ENCODE measurements at places on chromosomes 16 and 17.

- DNase-seq: no peak
Observed at GRCh38 chr16:4870138-4870671, 22.9 kb downstream of the UBN1 start.

GRCh38 chr16:4936991-4937781 lies at the start of gene PPL:
TSS of gene PPL (minus strand) at chr16:4937148. CDS start at chr16:4937045, 103 bp downstream.
- DNase-seq: no peak

DNA sequence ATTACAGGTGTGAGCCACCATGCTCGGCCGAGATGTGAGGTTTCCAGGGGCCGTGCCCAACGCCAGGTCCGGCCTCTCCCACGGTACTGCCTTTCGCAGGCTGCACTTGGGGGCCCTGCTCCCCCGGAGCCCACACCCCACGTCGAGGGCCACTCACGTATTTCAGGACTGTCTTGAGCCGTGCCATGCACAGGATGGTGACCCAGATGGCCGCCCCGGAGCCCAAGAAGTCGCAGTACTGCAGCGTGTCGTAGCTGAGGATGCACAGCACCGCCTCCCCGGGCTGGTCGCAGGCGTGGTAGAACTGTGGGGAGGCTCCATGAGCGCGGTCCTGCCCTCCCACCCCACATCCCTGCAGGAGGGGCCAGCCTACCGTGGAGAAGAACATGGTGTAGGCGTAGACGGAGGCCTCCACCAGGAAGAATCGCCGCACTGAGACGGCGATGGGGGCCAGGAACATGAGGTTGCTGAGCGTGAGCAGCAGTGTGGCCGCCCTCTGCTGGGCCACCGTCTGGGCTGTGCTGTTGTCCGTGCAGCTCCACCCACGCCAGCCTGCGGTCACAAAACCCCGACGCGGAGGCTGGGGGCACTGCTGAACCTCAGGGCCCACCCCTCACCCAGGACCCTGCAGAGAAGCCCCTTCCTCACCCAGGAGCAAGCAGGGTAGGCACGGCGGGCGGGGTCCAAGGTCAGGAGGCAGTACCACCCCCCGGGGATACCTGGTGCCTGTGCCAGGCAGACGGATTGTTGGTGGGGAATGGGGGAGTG lies 3.7 kb upstream of the MRPL28 start:
- DNase-seq: no peak

DNA sequence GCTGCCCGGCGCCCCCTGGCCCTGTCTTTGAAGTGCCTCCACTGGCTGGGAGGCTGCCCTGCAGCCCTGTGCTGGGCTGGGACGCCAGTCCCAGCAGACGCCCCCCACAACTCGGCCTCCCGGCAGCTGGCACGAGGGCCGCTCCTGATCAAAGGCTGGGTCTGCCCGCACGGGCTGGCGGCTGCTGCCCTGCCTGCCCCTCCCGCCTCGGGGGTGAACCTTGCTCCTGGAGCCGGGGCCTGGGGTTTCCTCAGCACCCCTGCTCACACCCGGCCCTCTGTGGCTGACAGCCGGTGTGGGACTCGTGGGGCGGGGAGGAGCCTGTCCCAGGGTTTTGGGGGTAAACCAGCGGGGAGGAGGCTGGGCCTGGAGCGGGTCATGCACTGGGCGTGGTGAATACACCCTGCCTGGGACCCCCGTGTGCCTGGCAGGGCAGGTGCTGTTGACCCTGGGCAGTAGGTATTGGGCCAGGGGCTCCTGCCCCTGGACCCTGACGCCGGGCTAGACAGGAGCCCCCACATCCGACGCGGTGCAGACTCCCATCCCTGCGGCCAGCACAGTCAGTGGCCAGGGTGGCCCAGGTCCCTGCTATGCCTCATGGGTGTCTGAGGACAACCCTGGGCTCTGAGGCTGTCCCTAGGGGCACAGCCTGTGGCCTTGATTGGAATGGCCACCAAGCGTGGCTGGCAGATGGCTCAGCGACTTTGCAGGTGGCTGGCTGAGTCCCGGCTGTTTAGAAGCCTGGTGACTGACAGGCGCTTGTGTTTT lies 21.7 kb downstream of the CENPX start:
- DNase-seq: no peak

DNA sequence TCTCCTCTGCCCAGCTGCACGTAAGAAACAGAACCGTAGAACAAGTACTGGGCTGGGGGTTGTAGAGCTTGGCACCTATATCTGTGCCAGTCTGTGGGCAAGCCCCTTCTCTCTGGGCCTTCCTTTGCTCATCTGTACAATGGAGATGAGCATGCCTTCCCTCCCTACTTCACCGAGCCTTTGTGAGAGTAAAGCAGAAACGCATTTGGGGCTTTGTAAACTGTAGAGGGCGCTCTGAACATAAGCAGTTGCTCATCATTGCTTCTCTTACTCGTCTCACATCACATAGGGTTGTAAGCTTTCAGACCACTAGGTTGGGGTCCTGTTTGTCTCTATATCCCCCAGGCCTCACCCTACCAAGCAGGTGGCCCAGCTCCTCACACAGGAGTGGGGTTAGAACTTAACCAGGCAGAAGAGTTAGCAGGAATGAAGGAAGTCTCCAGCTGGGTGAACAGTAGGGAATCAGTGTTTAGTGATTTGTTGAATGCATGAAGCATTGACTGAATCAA lies 15.1 kb downstream of the SAMD14 start:
- DNase-seq: peak; percentile 60

GRCh38 chr17:13428611-13429042 lies 173.1 kb downstream of the HS3ST3A1 start:
- no peak for DNase-seq

DNA sequence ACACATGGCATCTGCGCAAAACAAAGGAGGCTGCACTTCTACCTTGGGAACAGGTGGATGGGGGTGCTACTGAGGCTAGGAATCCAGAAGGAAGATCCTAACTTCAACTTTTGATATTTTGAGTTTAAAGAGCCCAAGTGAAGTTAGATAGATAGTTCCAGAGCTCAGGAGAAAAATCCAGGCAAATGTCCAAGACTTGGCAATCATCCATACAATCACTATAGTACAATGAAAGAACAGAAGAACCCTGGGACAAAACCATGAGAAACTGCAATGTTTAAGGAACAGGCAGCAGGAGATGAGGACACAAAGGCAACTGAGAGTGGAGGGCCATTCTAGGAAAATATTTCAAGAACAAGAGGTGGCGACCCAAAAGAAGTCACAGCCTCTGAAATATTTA lies 12.4 kb downstream of the CDYL2 start:
- DNase-seq: no peak

DNA sequence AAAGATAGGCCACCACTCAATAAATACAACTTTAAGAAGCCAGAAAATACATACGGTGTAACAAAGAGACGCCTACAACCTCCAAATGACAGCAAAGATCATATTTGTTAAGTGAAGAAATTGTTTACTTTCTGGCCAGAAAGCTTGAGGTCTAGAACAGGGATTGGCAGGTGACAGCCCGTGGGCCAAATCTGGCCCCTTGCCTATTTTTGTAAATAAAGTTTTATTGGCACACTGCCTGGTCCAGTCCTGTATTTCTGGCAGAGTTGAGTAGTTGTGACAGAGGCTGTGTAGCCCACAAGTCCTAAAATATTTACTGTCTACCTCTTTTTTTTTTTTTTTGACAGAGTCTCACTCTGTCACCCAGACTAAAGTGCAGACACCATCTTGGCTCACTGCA lies 3.4 kb upstream of the CLEC19A start:
- DNase-seq: no peak

DNA sequence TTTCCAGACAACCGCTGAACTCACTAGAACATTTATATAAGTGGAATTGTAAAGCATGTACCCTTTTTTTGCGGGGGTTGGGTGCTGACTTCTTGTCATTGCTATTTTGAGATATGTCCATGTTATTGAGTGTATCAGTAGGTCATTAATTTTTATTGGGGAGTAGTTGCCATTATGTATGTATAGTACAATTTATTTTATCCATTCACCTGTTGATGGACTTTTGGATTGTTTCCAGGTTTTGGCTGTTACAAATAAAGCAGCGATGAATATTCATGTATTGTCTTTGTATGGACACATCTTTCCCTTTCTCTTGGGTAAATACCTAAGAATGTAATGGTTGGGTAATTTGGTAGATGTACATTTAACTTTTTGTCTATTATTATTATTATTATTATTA lies 12.7 kb downstream of the NFATC3 start:
- DNase-seq: no peak

DNA sequence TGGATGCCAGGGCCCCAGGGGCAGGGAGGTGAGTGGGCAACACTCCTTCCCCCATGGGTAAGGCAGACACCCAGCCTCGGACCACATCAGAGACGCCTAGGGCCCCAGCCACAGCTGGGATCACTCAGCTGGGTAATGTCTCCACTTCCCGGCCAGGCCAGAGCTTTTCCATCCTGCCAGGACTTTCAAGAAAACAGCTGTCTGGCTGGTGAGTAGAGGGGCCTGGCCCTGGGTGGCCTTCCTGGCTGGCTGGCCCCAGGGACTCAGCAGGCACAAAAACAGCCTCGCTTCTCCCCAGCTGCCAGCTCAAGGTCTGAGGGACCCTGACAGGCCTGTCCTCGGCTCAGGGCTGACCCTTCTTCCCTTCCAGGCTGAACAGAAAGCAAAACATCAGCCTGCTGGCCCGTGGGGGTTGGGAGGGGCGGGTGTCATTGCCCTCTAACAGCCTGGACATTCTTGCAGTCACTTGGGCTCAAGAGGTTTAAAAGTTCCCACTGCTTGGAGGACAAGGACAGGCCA lies 45.3 kb upstream of the JPH3 start:
- no peak for DNase-seq

DNA sequence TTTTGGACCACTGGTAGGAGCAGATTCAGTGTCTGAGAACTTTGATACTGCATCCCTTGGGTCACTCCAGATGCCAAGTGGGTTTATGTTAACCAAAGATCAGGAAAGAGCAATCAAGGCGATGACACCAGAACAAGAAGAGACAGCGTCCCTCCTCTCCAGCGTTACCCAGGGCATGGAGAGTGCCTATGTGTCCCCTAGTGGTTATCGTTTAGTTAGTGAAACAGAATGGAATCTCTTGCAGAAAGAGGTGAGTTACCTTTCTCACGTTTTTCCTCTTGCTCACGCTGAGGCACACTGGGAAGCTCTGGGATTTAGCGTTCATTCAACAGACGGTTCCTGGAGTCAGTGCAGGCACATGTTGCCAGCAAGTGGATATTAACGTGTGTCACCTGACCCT lies 58.0 kb downstream of the NUP88 start:
- DNase-seq: no peak

- no peak for DNase-seq
Observed at GRCh38 chr16:86078121-86078600, 179.2 kb downstream of the IRF8 start.

DNA sequence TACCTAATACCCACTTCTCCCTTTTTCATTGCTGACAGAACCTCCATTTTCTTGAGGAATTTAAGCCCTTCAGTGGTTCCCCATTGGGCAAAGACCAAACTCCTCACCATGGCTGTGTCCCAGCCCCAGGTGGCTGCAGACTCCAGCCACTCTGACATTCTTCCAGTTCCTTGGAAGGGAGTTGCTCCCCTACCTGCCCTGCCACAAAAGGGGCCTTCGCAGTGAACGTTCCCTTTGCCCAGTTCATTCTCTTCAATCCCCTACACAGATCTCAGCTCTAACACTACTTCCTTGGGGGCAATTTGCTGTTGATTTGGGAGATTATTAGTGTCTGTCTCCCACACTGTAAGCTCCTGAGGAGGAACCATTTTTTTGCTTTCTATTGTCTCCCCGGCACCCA lies 3.2 kb upstream of the AKTIP start:
- no peak for DNase-seq

- no peak for DNase-seq
Observed at GRCh38 chr16:67246756-67247191, 507 bp downstream of the FHOD1 start.

- no peak for DNase-seq
Observed at GRCh38 chr16:54488729-54489128, 202.1 kb upstream of the IRX3 start.

DNA sequence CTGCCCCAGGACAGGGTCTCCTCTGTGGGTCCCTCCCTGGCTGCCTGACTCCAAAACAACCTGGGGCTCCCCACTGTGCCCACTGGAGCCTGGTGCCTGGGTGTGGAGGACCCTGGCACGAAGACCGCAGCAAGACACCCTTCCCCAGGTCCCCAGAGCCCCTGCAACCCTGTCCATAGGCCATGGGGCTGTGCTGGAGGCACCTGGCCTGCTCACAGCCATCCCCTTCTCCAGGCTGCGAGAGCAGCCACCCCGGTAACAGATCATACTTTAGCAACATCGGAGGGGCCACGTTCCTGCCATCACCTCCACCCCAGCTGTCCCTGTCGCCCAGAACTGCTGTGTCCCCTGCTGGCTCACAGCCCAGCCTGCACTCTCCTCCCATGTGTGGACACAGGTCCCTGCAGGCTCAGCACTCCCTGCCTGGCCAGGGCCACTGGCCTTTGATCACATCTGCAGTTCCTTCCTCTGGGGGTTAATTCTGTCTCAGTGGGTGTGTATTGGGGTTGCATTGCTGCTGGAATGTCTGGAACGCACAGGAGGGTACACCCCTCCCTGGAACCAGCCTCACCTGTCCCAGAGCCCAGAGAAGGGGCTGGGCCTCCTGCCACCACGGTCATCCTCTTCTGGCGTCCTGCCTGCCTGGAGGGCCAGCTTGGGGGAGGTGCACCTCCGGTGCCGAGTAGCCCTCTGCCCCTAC lies 12.2 kb downstream of the PPL start:
- no peak for DNase-seq

DNA sequence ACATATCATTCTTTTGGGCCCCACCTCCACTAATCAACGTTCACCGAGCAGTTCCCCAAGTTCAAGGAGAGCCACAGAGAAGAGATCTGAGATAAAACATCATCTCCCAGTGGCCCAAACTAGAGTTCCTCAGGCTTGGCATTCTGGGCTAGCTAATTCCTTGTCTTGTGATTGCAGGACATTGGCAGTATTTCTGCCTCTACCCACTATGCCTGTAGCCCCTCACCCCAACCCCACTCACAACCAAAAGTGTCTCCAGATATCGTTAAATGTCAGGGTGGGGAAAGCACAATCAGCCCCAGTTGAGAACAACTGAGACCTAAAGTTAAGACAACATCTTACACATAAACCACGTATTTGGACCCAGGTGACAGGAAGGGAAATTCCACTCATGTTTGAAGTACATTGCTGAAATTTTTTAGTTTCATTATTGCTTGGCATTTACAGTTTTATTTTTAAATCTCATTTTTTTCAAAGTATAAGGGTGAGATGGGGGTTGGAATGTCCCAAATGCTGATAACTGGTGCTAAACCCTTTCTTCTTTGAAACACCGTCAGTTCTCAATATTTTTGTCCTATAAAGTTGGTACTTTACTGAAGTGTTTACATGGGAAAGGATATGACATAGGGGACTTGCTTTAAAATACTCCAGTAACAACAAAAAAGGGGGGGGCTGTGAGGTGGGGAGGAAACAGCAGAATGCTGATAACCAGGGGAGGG lies 13.6 kb downstream of the ZC3H7A start:
- DNase-seq: peak; percentile 66

DNA sequence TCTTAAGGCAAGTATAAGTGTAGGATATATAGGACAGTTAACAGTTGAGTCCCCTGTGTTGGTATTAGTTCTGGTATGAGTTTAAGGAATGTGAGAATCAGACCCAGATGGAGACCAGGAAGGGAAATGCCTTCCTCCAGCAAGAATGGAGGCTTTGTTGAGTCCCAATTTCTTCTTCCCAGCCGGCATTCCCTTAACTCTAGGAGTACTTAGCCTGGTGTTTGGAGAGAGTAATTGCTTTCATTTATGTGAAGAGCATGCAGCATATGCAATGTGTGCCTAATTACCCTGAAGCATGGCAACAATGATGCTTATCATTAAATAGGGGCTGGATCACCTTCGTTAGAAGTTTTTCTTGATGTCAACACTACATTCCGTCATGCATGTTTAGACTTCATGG lies 225.9 kb upstream of the XYLT1 start:
- no peak for DNase-seq
